Adrenal gland (tissue), 19 donors: ENCODE measurements at places on chromosomes 7 and 10. TPM values are rescaled to one million over a fixed set of nuclear protein-coding genes. Genes with fewer than 3 reads are reported as not detected.

PLAC9 gene
- total RNA-seq = 26.9 TPM

ZWINT gene
- total RNA-seq = 2.8 TPM

RFC2 gene
- total RNA-seq = 19.4 TPM

DNA sequence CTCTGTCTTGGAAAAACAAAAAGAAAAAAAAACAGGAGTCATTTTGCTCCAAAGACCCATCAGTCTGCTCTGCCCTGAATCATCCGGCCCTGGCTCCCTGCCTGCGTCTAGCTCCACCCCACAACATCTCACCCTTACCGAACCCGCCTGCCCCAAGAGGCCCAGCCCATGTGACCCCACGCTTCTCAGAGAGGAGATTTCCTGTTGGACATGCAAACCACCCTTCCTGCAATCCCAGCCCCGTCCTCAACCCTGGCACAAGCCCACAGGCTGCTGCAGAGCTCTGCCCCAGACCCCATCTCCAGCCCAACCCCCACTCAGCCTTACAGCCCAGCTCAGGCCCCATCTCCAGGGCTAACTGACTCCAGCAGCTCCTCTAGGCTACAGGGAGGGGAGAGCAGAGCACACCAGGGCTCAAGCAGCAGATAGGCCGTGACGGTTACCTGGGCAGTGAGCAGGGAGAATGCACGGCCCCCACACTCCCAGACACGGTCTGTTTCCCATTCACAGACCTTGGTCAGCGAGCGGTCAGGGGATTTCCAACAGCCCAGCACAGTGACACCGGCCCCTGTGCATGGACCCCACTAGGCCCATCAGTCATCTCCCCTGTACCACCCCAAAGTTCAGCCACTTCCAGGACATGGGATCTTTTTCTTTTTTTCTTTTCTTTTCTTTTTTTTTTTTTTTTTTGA, 69.9 kb upstream of the GTF2I start:
- peak; percentile 98 for DNase-seq

DNA sequence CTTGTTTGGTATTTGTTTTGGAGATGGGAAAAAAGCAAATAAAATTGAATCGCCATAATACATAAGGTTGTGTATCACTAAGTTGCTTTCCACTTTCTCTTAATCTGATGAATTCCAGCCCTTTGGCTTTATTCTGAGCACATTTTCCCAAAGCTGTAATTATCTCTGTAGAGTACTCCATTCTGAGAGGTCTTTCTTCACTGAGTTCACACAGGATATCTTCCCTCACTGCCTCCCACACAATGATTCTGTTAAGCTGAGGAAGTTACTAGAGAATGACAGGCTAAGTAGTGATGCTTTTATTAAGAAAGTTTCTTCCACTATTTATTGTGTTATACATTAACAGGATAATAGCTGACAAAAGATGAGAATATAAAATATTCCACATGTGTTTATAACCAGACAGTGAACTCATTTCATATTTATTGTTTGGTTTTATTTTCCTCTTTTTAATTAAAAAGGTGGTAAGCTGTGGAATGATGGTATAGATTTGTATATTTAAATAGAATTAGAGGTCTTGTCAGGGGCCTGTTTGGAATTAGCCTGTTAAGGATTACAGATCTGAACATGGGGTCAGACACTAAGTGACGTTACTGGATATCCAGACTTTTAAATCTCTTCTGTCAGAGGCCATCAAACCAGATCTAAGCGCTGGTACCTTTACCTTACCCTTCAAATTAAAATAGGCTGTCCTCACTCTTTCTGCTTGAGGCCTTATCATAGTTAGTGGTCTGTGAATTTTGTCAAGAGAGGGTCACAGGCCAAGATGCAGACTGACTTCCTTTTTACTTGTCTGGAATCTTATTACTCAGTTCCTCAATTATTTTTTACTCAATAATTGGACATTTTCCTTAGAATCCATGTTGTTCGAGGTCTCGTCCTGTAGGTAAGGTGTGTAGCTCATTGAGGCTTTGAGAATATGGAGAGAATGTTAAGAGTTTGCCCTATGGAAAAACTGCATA, 8.4 kb downstream of the PLXDC2 start:
- no peak for DNase-seq

- no peak for DNase-seq
Observed at GRCh38 chr10:121526135-121526790, 72.0 kb downstream of the FGFR2 start.

DNA sequence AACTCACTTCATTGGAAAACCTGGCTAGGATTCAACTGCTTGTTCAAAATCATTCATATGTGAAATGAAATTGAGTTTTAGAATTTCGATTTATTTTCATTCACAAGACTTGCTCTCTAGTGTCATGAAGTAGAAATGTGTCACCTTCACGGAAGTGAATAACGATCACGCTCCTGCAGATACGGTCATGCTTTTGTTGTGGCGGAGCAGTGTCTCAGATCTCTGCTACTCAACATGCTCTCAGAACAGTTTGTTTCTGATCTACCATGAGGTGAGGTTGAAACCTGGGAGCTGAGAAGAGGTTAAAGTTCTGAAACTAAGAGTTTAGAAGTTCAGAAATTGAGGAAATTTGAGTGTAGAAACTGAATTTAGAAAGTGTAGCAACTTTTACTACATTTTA, 13.8 kb upstream of the PITRM1 start:
- DNase-seq = no peak

DNA sequence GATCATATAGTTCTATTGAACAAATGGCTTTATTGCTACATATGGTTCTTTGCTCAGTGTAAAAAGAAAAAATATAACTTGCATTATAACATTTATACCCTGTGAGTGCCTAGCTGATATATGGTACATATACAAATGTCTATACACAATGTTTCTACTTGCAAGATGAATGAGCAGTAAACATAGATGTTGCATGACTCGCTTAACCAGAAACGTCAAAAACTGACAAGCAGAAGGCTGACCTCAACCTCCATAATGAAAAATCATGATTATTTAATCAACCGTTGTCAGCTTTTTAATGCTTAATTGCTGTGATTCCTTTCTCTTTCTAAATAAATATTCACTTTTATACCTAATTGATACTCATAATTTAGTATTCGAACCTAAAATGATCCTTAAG, 183.3 kb downstream of the PTN start:
- no peak for DNase-seq

DNA sequence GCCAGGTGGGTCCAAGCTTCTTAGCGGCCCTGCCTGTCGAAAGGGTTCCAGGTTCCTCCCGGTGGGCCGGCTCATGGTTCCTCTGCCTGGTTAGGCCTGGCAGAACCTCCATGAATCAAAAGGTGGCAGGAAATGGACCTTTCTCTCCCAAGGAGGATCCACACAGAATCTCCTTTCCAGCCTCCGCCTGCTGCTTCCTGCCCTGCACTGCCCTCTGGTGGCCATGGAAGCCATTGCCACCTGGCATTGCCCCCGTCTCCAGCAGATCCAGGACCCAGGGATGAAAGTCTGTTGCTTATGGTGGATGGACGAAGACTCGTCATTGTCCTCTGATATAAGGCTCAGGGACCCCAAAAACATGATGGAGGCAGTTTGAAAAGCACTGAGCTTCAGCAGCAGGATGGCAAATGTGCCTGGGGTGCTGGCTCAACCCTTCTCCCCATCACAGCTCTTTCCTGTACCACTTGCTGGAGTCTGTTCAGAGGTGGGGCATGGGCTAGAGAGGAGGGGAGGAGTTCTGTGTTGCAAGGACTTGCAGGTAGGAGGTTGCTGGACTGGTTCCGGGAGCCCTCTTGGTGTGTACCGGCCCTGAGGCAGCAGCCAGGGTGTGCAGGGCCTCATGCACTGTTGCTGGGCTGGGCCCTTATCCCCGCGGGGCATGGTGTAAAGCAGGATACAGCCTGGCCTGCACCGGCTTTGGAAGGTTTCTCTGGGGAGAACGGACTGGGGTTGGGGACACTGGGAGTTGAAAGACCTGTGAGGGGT, 11.3 kb upstream of the INMT start:
- DNase-seq = peak; percentile 76

DNA sequence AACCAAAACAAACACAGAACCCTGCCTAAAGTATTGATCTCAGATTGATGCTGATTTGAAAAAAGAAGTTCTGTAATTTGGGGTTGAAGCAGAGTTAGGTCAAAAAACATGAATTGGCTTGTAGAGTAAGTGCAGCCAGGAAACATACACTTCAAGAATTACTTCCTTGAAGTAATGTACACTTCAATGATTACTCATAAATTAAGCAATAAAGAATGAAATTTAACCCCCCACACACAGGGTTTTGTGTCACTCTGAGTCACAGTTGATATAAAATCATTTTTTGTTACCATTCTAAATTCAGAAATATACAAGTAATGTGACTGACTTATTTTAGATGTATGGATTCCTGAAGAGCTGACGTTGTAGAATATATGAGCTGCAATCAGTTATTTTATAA, 622.2 kb downstream of the POM121L12 start:
- no peak for DNase-seq

DNA sequence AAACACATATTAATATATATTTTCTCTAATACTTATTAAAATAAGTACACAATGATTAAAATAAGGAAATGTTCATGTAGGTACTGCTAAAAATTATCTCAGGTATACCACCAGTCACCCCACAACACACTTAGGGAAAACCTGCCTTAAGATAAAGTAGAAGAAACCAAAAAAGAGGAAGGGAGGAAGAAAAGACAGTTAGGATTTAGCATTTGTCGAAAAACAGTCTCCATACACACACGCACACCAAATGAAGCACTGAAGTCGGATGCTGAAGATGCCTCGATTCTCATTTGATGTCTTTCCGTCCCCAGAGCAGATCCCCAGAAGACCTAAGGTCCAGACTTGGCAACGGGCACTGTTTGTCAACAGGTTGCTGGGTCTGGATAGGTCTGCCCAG, 30.0 kb upstream of the ARID5B start:
- DNase-seq = no peak

DNA sequence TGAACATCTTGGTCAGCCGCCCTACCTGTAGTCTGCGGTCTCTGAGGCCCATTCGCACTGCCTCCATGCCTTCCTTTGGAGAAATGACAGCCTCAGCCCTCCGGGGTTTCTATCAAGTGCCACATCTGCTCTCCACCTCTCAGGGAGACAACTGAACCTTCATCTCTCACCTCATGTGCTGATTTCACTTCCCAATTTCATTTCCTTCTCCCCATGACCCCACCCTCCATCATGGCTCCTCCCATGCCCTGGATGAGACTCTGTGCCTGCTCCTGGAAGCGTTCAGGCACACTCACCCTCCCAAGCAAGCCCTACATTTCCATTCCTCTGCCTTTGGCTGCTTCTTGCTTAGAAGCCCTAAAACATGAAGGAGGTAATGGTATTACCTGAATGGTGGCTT, 7.8 kb upstream of the SCD start:
- no peak for DNase-seq
